ENCODE measurements at places on chromosomes 5 and 9.

- no peak for DNase-seq
Observed at GRCh38 chr5:108461628-108462367, 79.9 kb upstream of the FBXL17 start.

DNA sequence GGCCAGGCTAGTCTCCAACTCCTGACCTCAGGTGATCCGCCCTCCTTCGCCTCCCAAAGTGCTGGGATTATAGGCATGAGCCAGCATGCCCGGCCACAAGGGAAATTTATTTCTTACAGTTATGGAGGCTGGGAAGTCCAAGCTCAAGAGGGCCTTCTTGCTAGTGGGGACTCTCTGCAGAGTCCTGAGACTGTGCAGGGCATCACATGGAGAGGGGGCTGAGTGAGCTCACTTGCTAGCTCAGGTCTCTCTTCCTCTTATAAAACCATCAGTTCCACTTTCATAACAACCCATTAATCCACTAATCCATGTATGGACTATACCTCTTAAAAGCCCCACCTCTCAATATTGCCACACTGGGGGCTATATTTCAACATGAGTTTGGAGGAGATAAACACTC is 5.1 kb upstream of the SPIN1 start:
- DNase-seq = no peak

- no peak for DNase-seq
Observed at GRCh38 chr5:9405196-9405754, 140.6 kb downstream of the SEMA5A start.

GRCh38 chr5:148457183-148457620 is 73.4 kb downstream of the FBXO38 start:
- peak; percentile 5 for DNase-seq

DNA sequence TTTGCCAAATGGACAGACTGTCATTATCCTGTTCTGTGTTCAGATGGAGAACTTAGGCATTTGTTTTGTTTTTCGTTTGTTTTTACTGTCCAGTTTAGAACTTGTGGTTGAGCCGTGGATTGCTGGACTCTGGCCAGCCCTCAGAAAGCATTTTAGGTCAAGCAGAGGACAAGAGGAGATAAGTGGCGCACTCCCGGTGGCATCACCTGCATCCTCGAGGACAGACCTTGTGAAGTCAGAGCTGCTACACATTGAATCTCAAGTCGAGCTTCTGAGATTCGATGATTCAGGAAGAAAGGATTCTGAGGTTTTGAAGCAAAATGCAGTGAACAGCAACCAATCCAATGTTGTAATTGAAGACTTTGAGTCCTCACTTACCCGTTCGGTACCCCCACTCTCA is 8.9 kb downstream of the MTRR start:
- DNase-seq = no peak

Data from bone marrow (tissue), 2 donors.